ENCODE measurements at places on chromosomes 3 and 15.

DNA sequence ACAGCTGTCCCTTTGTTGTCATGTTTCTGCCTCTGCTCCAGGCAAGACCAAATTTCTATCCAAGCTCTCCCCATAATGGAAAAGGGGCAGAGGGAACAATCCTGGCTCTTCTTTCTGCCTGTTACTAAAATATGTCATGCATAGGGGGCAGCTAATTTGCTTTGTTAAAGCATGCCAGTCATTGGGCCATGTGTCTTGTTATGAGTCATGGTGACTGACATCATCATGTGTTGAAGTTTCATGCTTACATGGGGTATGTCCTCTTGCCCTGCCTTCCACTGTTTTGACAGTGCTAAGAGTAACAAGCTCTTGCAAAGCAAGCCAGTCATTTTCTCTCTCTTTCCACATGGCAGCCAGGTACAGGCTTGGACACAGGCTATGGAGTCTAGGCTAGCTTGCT lies 268.9 kb downstream of the GABRB3 start:
- DNase-seq, result no peak

DNA sequence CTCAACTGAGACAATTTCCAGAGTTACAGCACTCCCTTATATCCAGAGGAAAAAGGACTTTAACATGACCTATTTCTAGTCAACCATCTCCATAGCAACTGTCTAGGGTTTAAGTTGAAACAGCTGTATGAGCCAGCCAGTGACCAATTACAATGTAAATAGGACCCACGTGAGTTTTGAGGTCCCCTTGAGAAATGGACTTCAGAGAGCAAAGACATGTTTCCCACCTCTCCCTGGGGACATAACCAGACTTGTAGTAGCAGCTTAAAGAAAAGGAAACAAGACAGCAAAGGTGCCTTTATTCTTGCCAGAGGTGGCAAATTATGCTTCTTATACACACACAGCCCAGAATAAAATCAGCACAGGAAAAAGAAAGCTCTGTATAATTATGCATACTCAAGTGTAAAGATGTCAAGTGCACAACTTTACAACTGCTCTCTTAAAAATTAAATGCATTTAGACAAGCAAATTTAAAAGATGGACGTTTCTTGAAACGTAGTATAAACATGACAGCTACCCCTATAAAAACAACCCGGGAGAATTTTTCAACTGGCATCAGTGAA lies 40.2 kb downstream of the SUMF1 start:
- DNase-seq, result no peak

GRCh38 chr3:159748425-159748824 lies 240.2 kb upstream of the IL12A start:
- no peak for DNase-seq

DNA sequence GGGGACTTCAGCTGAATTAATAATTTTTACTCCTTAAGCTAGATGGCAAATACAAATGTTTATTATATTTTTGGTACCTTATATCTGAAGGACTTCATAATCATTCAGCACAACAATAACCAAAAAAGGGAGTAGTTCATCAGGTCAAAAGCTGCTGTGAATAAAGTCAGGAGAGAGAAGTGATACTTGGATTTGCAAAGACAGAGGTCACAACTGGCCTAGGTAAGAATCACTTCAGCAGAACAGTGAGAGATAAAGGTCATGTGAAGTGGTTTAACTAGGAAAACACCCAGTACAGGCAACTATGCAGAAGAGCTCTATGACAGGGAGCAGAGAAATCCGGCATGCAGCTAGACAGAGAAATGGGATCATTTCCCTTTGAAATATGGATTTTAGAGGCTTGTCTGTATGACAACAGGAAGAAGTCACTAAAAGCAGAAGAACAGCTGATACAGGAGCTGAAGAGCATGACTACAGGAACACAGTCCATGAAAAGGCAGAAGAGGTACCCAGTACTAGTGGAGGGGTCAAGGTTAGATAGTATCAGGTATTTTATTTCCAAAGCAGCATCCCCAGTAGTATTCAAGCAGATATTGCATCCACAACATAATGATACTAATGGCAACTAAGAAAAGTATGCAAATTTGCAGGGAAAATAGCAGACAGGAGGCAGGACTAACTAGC lies 25.7 kb downstream of the ZMAT3 start:
- DNase-seq, result no peak

DNA sequence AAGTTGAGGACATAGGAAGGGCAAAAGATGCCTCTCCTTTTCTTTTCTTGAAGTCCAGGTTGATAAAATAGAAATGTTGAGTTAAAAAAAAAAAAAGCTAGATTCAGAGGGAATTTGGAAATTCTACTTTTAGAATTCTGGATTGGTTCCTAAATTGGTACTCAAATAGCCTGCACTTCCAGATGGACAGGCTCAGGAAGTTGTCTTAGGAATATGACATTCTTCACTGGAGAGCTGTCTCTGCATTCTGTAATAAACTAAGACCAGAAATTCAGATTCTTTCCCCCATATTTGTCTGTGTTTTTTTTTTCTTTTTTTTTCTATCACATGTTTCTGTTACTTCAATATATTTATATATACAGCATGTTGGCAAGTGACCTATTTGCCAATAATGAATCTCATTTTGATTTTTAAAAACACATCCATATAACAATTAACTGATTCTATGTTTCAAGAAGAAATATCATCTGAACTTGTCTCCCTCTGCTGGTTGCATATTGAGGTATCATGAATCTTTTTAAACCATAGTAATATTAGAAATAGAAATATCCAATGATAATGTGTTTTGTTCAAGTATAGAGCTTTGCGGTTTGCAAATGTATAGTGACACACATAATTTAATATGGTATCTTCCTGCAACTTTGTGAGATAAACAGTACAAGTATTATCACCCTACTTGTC lies 8.5 kb upstream of the LSAMP start:
- DNase-seq, result no peak

GRCh38 chr3:36446276-36446675 lies 66.0 kb downstream of the STAC start:
- no peak for DNase-seq

- DNase-seq, result no peak
These were observed at the start of gene STAB1 for GRCh38 chr3:52494886-52495495. TSS of gene STAB1 (plus strand) at chr3:52495338. CDS start at chr3:52495414, 76 bp downstream.

GRCh38 chr3:190577225-190577624 lies 63.3 kb downstream of the IL1RAP start:
- DNase-seq, result no peak

GRCh38 chr3:140767566-140767965 lies 89.7 kb downstream of the TRIM42 start:
- DNase-seq, result no peak

GRCh38 chr3:111496894-111497559 lies 45.0 kb upstream of the CD96 start:
- DNase-seq, result no peak

GRCh38 chr3:29924783-29925561 lies 644.1 kb downstream of the RBMS3 start:
- no peak for DNase-seq

GRCh38 chr3:189210251-189210770 lies 38.5 kb downstream of the TPRG1 start:
- no peak for DNase-seq

GRCh38 chr3:186869253-186870100 lies 27.0 kb downstream of the ADIPOQ start:
- no peak for DNase-seq

- DNase-seq, result no peak
These were observed 72.5 kb downstream of the MAGEF1 start for GRCh38 chr3:184639351-184639750.

DNA sequence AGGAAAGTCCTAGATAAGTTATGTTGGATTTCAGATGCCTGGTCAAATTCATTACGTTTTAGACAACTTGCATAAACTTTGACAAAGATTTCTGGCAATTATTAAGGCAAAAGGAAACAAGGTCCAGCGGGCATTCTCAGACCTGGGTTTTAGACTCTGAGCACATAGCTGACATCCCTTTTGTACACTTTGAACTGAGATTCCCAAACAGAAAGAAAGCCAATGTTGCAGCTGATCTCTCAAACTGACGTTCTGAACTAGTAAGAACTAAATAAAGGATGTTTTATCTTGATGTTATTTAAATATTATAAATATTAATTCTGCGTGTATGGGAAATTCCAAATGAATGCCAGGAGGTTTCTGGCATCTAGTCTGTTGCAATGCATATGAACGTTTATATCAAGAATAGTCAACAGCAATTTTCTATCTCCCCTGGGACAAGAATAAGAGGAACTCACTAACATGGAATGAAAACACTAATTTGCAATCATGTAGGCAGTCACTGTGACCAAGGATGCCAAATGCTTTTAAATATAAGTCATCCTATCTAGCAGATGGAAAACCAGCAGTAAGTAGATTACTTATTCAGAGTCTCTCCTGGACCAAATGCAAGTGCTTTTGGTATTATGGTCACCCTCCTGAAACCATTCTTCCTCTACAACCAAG lies 202.1 kb downstream of the GREM1 start:
- no peak for DNase-seq

- DNase-seq, result no peak
These were observed 2.6 kb upstream of the CIB2 start for GRCh38 chr15:78133801-78134200.

GRCh38 chr15:74036271-74037170 lies 42.0 kb downstream of the PML start:
- DNase-seq, result no peak

- peak; percentile 32 for DNase-seq
These were observed 23.2 kb upstream of the VILL start for GRCh38 chr3:37967260-37967881.

- DNase-seq, result no peak
These were observed 57.7 kb downstream of the DNAJB8 start for GRCh38 chr3:128408693-128409623.

DNA sequence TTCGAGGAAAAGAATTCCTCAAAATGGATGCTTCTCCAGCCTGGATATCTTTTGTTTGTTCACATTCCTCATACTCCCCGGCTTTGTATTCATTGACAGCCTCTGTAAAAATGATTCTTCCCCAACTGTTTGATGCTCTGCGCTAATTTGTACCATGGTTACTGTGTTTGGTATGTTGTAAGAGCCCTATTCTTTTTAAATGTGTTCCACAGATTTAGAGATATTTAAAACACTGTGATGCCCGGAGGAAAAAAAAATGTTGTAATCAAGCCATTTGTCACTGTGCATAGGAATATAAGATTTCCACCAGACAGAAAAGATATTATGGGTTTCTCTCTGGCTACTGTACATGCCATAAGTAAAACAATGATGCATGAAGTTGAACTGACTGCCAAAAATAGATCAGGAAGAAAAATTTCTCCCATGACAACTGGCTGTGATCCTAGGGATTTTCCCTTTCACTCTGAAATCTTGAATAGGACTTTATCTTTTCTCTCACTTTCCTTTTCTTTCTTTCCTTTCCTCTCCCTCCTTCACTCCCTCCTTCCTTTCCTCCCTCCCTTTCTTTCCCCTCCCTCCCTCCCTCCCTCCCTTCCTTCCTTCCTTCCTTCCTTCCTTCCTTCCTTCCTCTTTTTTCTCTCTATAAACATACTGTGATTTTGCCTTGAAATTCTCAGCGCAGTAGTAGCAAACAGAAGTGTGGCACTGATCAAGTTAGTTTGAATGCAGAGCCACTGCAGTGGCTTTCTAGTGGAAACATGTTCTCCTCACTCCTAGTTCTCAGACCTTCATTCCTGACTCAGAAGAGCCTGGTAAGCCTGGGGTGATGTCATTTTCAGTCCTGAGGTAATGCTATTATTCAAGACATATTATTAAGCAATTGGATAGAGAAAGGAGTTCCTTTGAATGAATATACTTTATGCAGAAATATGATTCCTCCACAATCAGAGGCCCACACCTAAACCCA lies 254.9 kb upstream of the TBL1XR1 start:
- DNase-seq, result no peak

DNA sequence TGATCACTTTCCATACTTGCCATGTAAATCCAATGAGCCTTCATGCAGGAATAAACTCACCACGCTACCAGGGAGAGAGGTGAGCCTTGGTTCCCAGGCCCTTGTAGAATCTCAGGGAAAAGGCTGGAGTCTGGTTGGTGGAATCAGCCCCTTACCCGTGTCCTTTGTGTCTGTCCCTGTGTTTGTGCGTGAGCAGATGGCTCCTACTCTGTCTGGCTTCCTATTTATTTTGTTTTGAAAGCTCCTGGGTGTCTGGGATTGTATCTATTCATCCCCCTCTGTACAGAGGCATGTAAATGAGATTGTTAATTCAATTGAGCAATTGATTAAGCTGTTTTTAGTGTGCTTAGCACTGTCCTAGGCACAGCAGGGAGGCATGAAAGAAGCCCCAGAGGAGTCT lies 278.1 kb downstream of the THSD4 start:
- no peak for DNase-seq

GRCh38 chr3:171415070-171415469 lies 45.1 kb downstream of the TNIK start:
- no peak for DNase-seq

GRCh38 chr15:63473999-63474809 lies 30.2 kb upstream of the USP3 start:
- DNase-seq, result peak; percentile 60

GRCh38 chr3:149003653-149004305 lies 12.4 kb downstream of the GYG1 start:
- peak; percentile 43 for DNase-seq

- DNase-seq, result no peak
These were observed 682 bp downstream of the ETFA start for GRCh38 chr15:76310475-76311099.

DNA sequence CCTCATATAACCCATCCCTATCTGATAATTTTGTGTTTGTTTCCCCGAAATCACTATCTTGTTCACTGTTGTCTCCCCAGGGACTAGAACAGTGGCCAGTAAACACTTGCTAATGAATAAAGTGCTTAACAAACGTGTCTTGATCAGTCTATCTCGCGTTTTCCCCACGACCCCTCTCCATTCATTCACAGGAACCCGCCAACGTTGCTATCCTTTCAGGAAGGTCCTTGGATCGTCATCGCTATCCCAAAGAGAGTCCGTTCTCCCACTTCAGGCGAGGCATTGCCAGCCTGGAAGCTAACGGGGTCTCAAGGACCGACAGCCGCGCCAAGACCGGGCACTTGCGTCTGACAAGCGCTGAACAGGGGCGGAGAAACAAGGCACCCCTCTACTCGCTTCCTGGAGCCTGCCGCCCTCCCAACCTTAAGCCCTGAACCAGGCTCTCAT lies 344 bp downstream of the LINS1 start:
- no peak for DNase-seq

- no peak for DNase-seq
These were observed 95.6 kb downstream of the RFX7 start for GRCh38 chr15:56148064-56148463.

DNA sequence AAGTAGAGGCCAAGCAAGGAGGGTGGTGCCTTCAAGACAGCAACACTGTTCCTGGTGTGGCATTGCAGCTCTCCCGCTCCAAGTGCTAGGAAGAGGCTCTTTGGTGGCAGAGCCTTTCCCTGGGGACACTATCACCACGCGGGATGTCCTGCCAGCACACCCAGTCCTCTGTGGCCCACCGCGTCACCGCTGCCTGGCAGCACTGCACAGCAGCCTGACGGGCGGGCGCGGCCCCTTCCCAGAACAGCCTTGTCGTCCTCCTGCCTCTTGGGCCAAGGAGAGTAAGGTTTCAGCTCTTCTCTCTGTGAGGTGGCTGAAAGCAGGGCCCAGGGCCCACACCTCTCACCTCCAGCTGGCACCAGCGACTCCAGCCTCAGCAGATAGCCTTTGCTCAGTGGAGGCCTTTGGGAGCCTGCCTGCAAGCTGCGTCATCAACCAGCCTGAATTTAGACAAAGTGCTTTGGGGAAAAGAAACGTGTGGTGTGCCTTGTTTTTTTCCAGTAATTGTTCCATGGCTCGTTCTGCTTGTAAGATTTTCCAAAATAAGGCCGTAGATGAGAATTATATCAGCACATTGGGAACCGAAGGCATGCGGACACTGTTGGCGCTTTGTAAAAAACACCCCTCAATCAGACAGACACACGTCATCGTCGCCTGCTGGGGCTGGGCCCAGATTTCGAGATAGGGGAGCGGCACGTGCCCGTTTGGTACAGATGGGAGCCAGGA lies 65.0 kb downstream of the AAGAB start:
- DNase-seq, result no peak

- no peak for DNase-seq
These were observed 179.9 kb upstream of the PFN2 start for GRCh38 chr3:150150633-150151032.

Data from CD8-positive, alpha-beta memory T cell (primary cell).